GM12864 (cell line): ENCODE measurements at places on chromosomes 6 and 20.

GRCh38 chr6:37705239-37706051, 7.8 kb upstream of the MDGA1 start:
- DNase-seq = peak; percentile 35

DNA sequence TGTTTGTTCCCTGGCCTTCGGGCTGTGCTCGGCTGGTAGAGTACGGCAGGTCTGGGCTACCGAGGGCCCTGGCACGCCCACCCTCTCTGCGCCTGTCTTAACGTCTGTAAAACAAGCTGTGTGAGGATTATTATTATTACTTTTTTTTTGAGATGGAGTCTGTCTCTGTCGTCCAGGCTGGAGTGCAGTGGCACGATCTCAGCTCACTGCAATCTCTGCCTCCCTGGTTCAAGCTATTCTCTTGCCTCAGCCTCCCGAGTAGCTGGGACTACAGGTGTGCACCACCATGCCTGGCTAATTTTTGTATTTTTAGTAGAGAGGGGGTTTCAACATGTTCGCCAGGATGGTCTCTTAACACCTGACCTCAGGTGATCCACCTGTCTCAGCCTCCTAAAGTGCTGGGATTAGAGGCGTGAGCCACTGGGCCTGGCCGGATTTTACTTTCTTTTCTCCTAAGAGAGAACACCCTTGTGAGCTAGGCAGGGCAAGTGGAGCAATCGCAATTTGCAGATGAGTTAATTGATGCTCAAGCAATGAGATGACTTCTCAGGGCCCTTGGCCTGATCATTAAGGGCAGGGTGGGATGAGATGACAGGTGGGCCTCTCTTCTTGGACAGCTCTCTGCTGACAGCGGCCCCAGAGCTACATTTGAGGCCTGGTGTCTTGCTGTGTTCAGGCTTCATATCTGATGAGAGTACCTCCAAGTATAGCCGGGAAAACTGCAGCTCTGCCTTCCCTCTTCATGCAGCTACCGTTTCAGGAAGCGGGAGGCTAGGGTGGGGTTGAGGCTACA, 859 bp upstream of the SMIM29 start:
- no peak for DNase-seq

DNA sequence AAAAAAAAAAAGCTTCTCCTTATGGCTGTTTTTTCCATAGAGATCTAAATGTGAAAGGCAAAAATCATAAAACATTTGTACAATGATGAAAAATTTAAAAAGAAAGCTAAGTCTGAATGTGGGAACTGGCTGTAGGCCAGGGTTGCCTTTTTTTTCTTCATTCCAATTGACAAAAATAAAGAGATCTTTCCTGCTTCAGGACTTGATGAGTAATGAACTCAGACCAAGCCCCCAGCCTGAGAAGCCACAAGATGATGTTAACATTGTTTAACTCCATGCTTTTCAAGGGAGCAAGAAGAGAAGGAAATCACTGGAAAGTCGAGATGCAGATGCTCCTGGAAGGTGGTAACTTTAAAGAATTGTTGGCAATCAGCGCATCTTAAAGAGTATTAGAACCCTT, 41.4 kb downstream of the TRMT6 start:
- no peak for DNase-seq

- no peak for DNase-seq
Observed at GRCh38 chr20:61795669-61796630, 269.7 kb downstream of the TAF4 start.

GRCh38 chr20:9761476-9761875, 77.4 kb downstream of the PAK5 start:
- no peak for DNase-seq

- no peak for DNase-seq
Observed at GRCh38 chr20:57451431-57451794, 60.2 kb downstream of the RBM38 start.
